ENCODE measurements at places on chromosomes 6 and 20. TPM values are rescaled to one million over a fixed set of nuclear protein-coding genes. Genes with fewer than 3 reads are reported as not detected.

Gene BMP5
- total RNA-seq, result 0.44 TPM

DNA sequence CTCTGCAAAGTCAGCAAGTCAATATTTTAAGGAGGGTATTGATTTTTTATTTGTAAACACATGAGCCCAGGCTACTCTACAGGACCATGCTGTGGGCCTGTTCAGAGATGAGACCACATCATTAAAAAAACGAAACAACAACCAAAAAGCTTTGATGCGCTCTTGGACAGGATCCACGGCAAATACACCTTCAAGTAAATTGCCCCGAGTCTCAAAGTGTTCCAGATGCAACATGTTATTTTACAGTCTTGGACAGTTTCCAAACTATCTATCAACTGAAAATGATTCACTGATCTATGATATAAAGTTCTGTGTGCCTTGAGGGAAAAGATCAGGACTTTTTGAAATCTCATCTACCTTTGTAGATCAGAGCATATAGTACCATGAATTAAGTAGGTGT, 25.8 kb upstream of the CARMIL1 start:
- DNase-seq, result no peak
- no peak overlapping the region for H3K27ac ChIP-seq
- no peaks in the 10 kb centered on the region for H3K27me3 ChIP-seq
- H3K4me1 ChIP-seq, result no peaks in the 10 kb centered on the region
- H3K36me3 ChIP-seq, result no peaks in the 10 kb centered on the region

GRCh38 chr20:25867776-25868649, 171.4 kb upstream of the ZNF337 start:
- H3K4me3 ChIP-seq, result peak overlapping the region; percentile 36
- no peaks in the 10 kb centered on the region for H3K36me3 ChIP-seq
- DNase-seq, result peak; percentile 50
- no peaks in the 10 kb centered on the region for H3K27me3 ChIP-seq

DNA sequence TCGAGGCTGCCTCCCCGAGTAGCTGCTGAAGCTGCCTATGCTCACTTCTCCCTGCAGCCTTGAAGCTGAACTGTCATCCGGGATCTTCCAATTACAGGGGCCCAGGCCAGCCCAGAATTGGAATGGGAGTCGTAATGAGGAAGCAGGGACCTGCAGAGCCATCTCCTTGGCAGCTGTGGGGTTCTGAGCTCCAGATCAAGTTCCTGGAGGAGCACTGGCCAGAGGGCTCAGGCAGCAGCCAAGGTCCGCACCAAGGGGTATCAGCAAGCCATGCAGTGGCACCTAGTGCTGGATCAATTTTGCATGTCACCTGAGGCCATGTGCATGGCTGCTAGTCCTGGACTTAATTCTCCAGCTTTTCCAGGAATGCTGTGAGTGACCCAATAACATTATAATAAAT, 163.2 kb upstream of the TSHZ2 start:
- no peak overlapping the region for H3K4me3 ChIP-seq
- DNase-seq, result no peak
- H3K27me3 ChIP-seq, result no peaks in the 10 kb centered on the region
- no peak overlapping the region for H3K27ac ChIP-seq

- H3K4me1 ChIP-seq, result no peaks in the 10 kb centered on the region
- H3K36me3 ChIP-seq, result no peaks in the 10 kb centered on the region
- DNase-seq, result no peak
- H3K4me3 ChIP-seq, result no peak overlapping the region
- H3K27ac ChIP-seq, result no peak overlapping the region
These were observed 46.9 kb downstream of the PRDM1 start for GRCh38 chr6:106133040-106133439.
